ENCODE measurements at places on chromosomes 11 and 22. TPM values are rescaled to one million over a fixed set of nuclear protein-coding genes. Genes with fewer than 3 reads are reported as not detected.

Gene KDM4D
- total RNA-seq: 0.32 TPM

Gene FGF19
- total RNA-seq: 0.28 TPM

Gene ADORA2A
- 1.6 TPM for total RNA-seq

Gene DKK3
- 4.5 TPM for total RNA-seq

Gene CASTOR1
- total RNA-seq: 3.7 TPM

Gene CD3D
- total RNA-seq: 0.95 TPM

Gene HEPN1
- total RNA-seq: not detected

Gene HTR3A
- total RNA-seq: 0.25 TPM

Gene ACR
- not detected for total RNA-seq

Gene ST14
- 45.5 TPM for total RNA-seq

Gene VSTM5
- 0.31 TPM for total RNA-seq

Gene OR52I1
- total RNA-seq: not detected

Gene APOL5
- not detected for total RNA-seq

All from pancreas (tissue), 10 donors.